ENCODE measurements at places on chromosomes 3 and 15.
A peak's percentile ranks its signal among the peaks of the same experiment; 100 is the strongest.

GRCh38 chr15:73075160-73075859 is 23.0 kb downstream of the NEO1 start:
- DNase-seq = no peak

GRCh38 chr3:79766496-79767193 is 1.2 kb downstream of the ROBO1 start:
- DNase-seq = no peak

DNA sequence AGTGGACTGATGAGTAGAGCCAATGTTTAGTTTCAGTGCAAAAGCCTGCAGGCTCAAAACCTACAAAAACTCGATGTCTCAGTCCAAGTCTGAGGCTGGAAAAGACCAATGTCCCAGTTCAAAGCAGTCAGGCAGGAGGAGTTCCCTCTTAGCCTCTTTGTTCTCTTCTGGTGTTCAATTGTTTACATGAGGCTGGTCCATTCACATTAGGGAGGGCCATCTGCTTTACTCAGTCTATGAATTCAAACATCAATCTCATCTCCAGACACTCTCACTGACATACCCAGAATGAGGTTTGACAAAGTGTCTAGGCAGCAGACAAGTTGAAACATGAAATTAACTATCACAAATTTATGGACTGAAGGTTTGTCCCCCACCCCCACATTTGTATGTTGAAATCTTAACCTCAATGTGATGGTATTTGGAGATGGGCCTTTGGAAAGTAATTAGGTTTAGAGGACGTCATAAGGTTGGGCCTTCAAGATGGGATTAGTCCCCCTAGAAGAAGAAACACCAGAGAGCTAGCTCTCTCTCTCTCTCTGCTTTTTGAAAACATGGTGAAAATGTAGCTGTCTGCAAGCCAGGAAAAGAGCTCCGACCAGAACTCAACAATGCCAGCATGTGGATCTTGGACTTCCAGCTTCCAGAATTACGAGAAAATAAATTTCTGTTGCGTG is 438.5 kb upstream of the RGMA start:
- DNase-seq = no peak

DNA sequence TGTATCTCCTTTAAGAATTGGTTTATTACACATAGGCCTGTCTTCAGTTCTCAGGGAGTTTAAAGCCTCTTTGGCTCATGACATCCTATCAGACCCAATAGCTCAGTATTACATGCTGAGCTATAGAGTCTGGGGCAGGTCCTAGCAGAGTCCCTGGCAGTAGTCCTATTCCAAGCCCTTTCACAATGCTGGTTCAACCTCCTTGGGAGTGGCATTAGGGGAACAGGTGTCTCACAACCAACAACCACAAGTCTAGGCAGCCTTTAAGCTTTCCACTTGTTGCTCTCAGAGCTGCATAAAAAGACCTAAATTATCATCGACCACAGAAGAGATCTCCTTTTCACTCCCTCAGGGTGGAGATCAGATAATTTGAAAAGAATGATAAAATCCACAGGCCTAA is 22.8 kb upstream of the C2CD4B start:
- DNase-seq = no peak

- no peak for DNase-seq
These were observed 34.4 kb upstream of the PRICKLE2 start for GRCh38 chr3:64259636-64260035.

GRCh38 chr3:24440760-24441464 is 53.7 kb downstream of the THRB start:
- no peak for DNase-seq

- DNase-seq = no peak
These were observed 129.1 kb downstream of the TPRA1 start for GRCh38 chr3:127461286-127461910.

GRCh38 chr3:15860014-15860934 is 62.5 kb upstream of the ANKRD28 start:
- DNase-seq = no peak

GRCh38 chr3:32428092-32429068 is 36.7 kb downstream of the CMTM7 start:
- DNase-seq = peak; percentile 10

GRCh38 chr15:74384881-74385643 is 17.6 kb upstream of the CYP11A1 start:
- DNase-seq = no peak

DNA sequence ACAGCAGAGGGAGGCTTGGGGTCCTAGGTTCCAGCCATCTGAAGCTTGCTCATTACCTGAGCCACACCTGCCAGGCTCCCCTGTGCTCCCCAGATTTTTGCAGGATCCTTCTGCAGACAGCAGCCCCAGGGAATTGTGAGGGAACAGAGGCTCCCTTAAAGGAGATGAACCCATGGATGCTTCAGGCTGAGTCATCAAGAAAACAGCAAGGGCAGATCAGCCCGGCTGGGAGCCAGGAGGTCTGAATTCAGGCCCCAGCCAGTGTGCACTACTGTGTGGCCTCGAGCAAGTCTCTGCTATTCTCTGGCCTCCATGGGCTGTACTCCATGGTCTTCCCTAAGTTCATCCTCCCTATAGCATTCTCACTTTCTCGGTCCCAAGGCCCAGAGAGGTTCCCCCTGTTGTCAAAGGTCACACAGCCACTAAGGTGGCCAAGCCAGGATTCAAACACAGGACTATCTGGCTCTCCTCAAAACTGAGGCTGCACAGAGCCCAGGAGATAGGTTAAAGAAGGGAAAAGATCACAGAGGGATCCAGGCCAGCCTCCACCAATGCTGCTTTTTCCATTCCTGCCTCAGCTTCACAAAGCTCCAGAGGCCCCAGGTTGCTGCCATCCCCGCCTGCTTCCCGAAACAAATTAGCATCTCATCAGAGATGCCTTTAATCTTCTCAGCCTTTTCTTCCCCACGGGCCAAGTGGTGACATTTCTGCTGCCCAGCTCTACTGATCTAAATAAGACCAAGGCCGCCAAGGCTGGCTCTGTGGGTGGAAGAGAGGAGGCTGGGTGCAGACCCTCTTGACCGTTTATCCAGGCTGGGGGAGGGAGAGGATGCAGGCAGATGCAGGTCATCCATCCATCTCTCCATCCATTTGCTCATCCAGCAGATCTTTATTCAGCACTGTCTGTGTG is 21.2 kb upstream of the GRIP2 start:
- DNase-seq = no peak

DNA sequence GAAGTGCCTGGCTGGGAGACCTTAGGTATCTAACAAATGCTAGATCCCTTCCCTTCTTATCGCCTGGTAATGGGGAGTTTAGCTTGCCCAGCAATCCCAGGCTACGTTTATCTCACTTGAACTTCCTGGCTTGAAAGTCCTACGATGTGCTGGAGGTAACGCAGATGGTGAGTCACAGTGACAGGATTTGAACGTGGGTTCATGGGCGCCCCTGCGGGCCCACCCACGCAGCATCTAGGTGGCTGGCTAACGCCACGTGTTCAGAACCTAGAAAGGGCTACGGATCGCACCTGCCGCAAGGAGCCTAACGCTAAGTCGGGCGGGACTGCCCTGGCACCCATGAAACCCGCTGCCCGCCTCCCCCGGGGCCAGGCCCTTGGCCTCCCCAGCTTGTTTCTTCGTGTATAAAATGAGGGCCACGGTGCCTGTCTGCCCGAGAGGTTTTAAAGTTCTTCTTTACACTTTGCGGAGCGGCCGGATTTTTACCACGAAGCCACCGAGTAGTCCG is 600 bp upstream of the USP3 start:
- peak; percentile 78 for DNase-seq

- DNase-seq = no peak
These were observed 1.2 kb upstream of the SLC22A13 start for GRCh38 chr3:38264353-38264771.

- DNase-seq = no peak
These were observed 62.8 kb upstream of the GATA2 start for GRCh38 chr3:128555841-128556240.

GRCh38 chr3:99330281-99330680 is 308.1 kb upstream of the COL8A1 start:
- DNase-seq = no peak

GRCh38 chr3:175432376-175433025 is 573.4 kb downstream of the NAALADL2 start:
- DNase-seq = no peak

Measured in activated naive CD4-positive, alpha-beta T cell (primary cell).